GM23338 (cell line): ENCODE measurements at places on chromosomes 3 and 15. TPM values are rescaled to one million over a fixed set of nuclear protein-coding genes. Genes with fewer than 3 reads are reported as not detected.

GRCh38 chr3:141578202-141578973, 91.6 kb downstream of the RASA2 start:
- no peak for DNase-seq

DNA sequence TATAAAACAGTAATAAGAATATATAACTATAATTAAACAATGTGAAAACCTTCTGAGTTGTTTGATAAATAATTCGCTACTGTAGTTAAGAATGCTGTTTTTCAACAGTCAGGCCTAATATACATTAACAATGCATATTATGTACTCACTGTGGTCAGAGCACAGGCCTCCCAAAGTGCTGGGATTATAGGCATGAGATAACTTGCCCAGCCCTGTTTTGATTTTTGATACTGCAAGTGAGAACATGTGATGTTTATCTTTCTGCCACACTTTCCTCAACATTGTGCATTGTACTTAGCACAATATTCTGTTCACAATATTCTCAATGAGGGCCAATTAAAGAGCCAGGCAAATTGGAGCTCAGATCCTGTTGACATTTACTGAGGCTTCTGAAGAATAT, 274.5 kb upstream of the RARB start:
- no peak for DNase-seq

DNA sequence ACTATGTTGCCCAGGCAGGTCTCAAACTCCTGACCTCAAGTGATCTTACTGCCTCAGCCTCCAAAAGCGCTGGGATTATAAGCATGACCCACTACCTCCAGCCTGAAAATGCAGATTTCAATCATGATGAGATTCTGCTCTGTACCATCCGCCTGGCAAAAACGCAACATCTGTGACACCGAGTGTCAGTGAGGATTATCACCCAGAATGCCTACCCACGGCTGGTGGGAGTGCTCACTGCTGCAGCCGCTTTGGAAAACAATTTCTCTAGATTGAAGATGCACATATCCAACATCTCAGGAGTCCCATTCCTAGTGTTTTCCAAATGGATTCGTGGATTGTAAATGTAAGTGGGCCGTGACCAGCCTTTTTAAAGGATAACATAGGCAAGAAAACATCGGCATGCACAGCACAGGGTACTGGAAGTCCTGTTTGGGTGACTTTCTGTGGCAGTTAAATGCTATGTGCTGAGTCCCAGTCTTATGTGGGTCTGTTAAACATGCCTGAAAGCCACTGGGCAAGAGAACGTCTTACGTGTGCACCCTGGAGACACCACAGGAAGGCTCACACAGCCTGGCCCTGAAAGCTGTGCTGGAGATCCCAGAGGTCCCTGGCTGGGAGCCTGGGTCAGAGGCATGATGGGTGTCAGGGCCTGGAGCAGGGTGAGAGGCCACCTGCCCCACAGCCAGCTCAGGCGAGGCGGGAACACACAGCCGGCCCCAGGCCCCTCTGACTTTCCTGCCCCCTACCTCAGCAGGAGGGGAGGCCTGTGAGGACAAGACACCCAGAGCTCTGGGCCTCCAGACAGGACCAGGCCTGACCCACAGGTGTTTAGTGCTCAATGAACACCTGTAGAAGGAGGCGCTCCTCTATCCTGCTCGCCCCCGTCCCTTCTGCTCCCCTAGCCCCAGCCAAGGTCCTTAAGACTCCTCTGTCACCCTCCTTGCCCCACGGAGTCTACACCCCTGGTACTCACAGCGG, 918 bp downstream of the PRSS50 start:
- no peak for DNase-seq

DNA sequence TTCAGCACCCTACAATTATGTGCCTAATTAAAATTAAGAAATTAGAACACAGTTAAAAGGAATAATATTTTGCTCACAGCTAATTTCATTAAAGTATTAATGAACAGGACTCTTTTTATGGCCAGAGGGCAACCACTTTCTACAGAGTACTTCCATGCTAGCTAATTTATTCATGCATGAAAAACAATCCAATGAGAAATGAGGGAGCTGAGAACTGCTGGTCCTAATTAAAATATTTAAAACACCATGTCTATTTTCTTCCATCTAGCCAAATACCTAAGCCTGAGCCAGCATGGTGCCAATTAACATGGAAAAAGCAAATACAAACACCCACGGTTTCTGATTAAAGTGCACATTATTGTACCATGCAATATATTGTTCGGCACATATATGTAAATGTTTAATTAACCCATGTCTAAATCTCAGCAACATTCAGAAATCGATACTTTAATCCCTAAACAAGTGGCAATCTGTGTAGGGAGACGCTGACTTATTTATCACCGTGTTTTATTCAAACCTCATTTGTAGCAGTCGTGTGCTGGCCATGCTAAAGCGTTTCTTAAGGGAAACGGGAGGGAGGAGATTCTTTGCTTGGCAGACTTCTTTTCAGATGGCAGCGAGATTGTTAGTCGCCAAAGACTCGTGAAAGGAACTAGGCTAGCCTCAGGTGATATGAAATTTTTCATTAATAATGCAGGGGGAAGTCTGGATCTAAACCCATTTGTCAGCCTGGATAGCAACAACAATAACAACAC, 193.5 kb downstream of the ANXA2 start:
- peak; percentile 45 for DNase-seq

- no peak for DNase-seq
Observed at GRCh38 chr3:8610951-8611350, 33.6 kb downstream of the SSUH2 start.

GRCh38 chr3:192068464-192069254, 607.7 kb downstream of the PYDC2 start:
- DNase-seq: no peak

DNA sequence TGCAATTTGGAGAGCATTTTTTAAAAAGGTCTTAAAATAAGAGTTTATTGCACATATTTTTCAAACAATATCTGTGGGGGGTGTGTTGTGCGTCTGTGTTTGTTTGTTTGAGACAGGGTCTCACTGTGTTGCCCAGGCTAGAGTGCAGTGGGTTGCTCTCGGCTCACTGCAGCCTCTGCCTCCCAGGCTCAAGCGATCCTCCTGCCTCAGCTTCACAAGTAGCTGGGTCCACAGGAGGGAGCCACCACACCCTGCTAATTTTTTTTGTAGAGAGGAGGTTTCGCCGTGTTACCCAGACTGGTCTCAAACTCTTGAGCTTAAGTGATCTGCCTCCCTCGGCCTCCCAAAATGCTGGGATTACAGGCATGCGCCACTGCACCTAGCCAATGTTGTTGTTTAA, 2.7 kb downstream of the MLF1 start:
- peak; percentile 47 for DNase-seq

DNA sequence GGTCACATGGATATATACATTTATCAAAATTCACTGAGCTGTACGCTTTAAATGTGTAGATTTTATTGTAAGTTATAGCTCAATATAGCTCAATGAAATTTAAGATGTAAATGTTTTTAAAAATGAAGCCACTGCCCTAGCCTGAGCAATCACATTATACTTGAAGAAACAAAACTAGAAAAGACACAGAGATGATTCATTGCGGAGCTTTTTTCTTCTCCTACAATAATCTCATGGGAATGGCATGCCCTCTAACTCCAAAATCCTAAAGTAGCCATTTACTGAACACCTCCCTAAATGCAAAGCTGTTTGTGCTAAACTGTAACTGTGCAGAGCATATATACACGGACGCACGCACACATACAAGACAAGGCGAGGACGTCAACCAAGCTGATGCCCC, 84.2 kb downstream of the MYO9A start:
- DNase-seq: no peak

GRCh38 chr15:78406016-78406585, 31.9 kb upstream of the IREB2 start:
- DNase-seq: no peak

DNA sequence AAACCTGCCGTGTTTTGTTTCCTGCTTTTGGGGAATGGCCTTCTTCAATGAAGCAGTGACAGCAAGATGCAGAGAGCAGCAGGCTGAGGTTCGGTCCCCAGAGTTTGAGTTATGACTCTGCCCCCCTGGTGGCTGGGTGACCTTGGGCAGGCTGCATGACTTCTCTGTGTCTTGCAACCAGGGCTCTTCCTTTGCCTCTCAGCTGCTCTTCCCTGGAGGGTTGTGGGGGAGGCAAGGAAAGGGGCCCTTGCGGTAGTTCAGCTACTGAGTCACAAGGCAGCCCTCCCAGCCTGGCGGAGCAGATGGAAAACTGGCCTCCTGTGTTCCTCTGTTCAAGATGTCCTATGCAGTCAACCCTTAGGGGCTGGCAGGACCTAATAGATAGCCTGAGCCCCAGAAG, 17.1 kb downstream of the CTXND1 start:
- peak; percentile 73 for DNase-seq

- no peak for DNase-seq
Observed at GRCh38 chr3:48945432-48945831, 26.8 kb downstream of the ARIH2 start.

GRCh38 chr15:67818464-67818863, 6.8 kb upstream of the SKOR1 start:
- DNase-seq: no peak

DNA sequence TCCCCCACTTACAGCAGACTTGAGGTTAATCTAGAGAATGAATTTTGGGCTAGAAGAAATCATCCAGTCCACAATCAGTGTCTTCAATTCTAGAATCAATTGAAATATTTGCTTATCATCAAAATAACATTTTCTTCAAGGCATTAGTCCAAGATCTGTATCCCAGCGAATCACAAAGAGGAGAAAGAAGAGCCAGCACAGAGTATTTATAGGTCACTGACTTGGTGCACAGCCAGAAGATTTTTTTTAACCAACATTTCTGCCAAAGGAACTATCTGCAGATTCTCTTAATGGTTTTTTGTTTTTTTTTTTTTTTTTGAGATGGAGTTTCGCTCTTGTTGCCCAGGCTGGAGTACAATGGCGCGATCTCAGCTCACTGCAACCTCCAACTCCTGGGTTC, 178.2 kb downstream of the TNIK start:
- DNase-seq: no peak

- DNase-seq: no peak
Observed at GRCh38 chr15:76181705-76182107, 121.9 kb downstream of the TMEM266 start.

DNA sequence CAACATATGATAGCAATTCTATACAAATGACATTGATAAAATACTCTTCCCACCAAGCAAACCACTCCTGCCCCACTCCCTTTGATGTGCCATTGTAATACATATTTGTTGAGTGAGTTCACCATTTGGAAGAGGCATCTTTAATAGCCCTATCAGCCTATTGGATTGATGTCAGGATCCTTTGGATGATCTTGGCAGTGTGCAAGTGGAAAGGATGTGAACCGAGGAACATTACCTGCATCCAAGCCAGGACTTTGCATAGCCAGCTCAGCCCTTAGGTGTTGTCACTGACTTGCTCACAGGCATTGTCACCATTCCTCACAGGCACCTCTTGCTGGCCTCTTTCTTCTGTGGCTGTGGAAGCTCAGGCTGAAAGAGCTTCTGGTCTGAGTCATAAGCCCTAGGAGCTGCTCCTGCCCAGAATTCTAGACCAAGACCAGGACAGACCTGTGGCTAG, 16.5 kb upstream of the TIMP4 start:
- no peak for DNase-seq

DNA sequence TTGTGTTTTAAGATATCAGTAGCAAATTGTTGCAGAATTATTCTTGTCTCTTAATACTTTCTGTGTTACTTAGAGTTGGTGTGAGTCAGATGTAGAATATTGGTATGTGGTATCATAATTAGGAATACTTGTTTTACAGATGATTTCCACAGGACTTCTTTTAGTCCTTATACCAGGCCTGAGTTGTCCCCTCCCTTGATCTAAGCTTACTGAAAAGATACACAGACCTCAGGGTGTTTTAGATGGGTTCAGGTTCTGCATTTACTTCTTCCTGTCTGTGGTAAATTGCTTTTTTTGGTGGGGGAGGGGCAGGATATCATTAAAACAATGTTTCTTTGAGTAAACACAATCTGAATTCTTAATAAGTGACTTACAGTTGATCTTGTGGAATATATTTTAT, 14.2 kb downstream of the DZIP3 start:
- no peak for DNase-seq

GRCh38 chr3:52361898-52362297, 45.8 kb downstream of the DNAH1 start:
- DNase-seq: no peak

PLSCR2 gene
- not detected in 2 replicates for total RNA-seq

RGMA gene
- total RNA-seq: 24.6 and 34.2 TPM in 2 replicates

RHCG gene
- total RNA-seq: 0.63 TPM in 1 of 2 replicates, not detected in the other

MYH15 gene
- total RNA-seq: 0.04 and 0.07 TPM in 2 replicates

GXYLT2 gene
- 5.1 and 5.8 TPM in 2 replicates for total RNA-seq
